ENCODE measurements at places on chromosomes 4 and X.

- no peak for DNase-seq
These were observed 40.8 kb downstream of the CCNG2 start for GRCh38 chr4:77197831-77198230.

DNA sequence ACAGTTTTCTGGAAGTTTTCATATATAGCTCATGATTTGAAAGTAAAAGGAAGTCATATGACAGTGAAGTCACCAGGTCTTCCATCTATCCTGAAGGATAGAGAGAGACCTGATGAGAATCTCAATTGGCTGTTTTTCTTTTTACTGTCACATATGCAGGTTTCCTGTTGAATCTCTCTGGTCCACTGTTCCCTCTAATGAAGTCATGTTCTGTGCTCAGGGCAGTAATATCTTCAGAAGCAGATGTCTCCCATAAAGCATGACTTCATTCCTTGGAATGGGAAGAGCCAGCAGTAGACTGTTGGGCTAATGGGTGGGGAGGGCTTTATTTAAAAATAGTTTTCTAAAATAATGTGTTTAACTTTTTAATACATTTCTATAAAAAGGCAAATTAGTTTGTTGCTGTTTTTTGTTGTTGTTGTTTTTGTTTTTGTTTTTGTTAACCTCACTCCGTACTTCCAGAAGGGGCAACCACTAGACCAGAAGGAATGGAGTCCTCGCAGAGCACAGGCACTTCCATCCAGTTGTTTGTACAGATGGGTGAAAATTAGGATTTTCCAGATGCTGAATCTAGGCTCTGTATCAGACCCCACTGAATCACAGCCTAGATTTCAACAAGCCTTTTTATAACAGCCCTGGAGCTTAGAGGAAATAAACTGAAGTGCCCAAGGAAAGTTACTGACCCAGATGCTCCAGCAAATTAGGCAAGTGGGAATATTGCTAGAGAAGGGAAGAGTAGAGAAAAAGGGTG, 54.2 kb downstream of the AWAT2 start:
- DNase-seq = no peak

- no peak for DNase-seq
These were observed 24.8 kb upstream of the ACSL1 start for GRCh38 chr4:184850431-184851199.

GRCh38 chr4:6446538-6447451, 25.6 kb downstream of the PPP2R2C start:
- no peak for DNase-seq

GRCh38 chrX:154719132-154719675, 31.7 kb downstream of the GAB3 start:
- DNase-seq = no peak

GRCh38 chrX:21004835-21005234, 369.4 kb upstream of the CNKSR2 start:
- DNase-seq = no peak

GRCh38 chr4:181755846-181756245, 487.4 kb upstream of the TENM3 start:
- no peak for DNase-seq

- peak; percentile 60 for DNase-seq
These were observed 146.3 kb upstream of the RPS6KA3 start for GRCh38 chrX:20412871-20413486.

DNA sequence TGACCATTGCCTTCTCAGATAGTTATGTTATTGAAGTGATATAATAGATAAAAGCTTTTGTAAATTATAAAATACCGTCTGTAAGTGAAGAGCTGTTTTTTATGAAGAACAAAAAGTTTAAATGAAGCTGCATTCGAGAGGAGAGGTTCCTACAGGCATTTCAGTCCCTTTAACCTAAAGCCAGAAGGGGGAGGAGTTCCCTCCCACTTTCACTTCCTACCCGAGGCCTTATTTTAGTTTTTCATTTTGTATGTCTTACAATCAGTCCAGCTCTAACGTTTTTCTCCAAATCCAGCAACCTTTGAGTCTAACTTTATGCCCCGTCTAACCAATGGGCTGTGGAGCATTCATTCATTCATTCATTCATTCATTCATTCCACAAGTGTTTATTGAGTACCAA, 16.5 kb upstream of the SOX3 start:
- no peak for DNase-seq
